ENCODE measurements at places on chromosomes 3 and 15.

- no peak for DNase-seq
Observed at GRCh38 chr3:48268936-48269561, 28.1 kb downstream of the ZNF589 start.

DNA sequence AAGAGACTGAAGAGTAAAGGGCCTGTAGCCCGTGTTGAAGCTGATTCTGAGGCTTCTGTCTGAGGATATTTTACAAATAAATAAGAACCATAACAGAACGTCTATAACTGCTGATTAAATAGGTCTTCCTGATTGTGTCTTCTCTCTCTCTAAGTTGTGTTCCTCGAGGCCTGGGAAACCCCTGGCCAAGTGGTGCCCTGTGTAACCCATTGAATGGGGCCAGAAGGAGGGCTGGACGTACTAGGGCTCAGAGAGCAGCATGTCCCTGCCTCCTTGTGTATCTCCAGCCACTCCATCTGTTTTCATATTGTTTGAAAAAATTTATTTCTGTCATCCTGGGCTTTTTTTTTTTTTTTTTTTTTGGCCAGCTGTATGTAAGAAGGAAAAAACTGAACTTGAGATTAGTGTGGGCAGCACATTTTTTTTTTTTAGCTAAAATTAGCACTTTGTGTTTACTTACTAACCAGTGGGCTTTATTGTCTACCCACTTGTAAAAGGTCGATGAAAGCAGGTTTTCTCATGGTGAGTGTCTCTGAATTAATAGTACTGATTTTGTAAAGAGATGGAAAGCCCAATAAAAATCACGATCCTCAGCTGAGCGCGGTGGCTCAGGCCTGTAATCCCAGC is 10.7 kb downstream of the DHX30 start:
- no peak for DNase-seq

DNA sequence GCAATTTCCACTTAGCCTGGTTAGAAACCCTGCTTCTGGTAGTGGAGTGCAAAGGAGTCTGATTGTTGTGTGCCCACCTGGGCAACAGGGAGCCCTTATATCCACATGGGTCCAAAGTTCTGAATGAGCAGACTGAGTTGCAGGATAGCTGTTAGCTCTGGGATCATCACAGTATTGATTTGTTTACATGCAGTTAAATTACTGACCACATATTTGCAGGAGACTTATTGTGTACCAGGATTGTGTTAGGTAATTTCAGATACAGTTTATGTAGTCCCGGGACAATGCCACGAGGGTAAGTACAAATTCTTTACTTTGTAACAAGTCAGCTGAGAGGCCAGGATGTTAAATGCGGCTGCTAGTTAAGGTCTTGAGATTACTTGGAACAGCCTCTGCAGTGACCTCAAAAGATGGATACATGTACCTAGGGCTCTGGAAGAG is 18.8 kb downstream of the ARHGEF26 start:
- peak; percentile 9 for DNase-seq

GRCh38 chr15:59532770-59533379 is 78.7 kb upstream of the GCNT3 start:
- peak; percentile 74 for DNase-seq

GRCh38 chr3:124413989-124414598 is 316.2 kb upstream of the UMPS start:
- no peak for DNase-seq

DNA sequence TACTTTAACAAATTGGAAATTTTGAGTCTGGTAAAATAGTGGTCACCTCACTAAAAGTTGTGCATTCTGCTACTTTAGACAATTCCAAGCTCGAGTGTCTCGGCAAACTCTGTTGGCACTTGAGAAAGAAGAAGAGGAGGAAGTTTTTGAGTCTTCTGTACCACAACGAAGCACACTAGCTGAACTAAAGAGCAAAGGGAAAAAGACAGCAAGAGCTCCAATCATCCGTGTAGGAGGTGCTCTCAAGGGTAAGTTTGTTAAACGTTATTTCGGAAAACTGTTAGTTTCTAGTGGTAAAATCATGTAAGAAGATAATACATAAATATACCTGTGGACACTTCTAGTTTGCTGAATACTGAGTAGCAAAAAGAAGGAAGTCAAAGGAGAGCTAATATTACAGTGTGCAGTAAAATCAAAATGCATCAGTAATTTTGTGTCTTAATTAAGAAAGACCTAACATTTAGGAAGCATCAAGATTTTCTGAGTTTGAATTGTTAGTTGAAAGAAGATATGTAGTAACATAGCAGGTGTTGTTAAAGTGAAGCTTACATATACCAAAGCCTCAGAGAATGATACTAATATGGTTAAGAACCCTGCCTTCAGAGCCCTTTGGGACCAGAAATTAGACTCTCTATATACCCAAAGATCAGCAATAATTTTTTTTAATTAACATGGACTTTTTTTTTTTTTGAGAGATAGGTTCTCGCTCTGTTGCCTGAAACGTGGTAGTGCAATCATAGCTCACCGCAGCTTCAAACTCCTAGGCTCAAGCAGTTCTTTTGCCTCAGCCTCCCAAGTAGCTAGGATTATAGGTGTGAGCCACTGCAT is 23.0 kb downstream of the BUB1B start:
- no peak for DNase-seq

GRCh38 chr3:76442374-76442915 is 597.5 kb upstream of the ROBO2 start:
- no peak for DNase-seq

DNA sequence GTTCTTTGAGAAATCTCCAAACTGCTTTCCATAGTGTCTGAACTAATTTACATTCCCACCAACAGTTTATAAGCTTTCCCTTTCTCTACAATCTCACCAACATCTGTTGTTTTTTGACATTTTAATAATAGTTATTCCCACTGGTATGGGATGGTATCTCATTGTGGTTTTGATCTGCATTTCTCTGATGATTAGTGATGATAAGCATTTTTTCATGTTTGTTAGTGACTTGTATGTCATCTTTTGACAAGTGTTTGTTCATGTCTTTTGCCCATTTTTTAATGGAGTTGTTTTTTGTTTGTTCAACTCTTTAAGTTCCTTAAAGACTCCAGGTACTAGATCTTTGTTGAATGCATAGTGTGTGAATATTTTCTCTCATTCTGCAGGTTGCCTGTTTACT is 116.6 kb upstream of the TSC22D2 start:
- no peak for DNase-seq

GRCh38 chr3:15673536-15673935 is 72.0 kb downstream of the BTD start:
- no peak for DNase-seq

- DNase-seq = no peak
Observed at GRCh38 chr3:108060331-108060730, 30.5 kb downstream of the CD47 start.

DNA sequence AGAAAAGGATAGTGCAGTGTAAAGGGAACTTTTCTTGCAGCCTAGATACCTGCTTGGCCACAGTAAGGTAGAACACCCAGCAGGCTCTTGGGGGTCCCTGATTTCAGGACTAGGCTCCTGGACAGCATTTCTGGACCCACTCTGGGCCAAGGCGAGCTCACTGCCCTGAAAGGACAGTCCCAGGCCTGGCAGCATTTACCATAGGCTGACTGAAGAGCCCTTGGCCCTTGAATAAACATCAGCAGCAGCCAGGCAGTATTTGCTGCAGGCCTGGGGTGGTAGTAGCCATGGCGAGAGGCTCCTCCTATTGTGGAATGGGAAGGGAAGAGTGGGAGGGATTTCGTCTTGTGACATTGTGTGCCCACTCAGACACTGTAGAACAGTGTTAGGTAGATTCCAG is 529.2 kb downstream of the TUSC7 start:
- no peak for DNase-seq

DNA sequence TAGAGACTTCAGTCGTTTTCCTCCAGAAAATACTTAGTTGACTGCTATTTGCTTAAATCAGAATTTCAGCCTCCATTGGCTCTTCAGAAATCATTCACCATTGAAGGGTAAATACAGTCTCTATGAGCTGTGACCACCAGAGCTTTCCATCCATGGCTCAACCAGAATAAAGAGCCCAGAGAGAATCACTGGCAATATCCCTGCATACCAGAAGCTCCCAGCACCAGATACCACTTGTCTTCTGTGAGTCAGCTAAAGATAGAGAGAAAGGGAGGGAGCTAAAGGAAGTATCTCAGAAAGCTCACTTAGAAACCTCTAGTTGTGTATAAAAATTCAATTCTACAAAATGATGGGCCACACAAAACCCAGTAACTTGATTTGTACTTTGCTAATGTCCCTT is 115.2 kb upstream of the TMCO5A start:
- no peak for DNase-seq

DNA sequence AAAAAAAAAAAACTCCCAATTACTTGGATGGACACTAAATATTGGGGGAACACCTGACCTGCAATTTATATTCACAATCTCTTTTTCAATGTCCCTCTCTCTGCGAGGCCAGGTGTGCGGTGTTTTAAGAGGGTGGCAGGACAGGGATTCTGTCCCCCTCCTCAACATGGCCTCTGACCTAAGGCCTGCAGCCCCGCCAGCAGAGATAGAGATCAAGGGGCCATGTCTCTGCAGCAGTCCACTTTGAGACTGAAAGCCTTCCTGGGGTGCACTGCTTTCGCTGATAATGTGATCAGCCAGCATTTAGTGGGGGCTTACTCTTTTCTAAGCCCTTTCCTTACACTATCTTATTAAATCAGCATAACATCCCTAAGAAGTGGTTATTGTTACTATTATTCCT is 419.9 kb downstream of the OCA2 start:
- DNase-seq = no peak

- peak; percentile 56 for DNase-seq
Observed at GRCh38 chr3:30933478-30934207, 39.2 kb upstream of the GADL1 start.

DNA sequence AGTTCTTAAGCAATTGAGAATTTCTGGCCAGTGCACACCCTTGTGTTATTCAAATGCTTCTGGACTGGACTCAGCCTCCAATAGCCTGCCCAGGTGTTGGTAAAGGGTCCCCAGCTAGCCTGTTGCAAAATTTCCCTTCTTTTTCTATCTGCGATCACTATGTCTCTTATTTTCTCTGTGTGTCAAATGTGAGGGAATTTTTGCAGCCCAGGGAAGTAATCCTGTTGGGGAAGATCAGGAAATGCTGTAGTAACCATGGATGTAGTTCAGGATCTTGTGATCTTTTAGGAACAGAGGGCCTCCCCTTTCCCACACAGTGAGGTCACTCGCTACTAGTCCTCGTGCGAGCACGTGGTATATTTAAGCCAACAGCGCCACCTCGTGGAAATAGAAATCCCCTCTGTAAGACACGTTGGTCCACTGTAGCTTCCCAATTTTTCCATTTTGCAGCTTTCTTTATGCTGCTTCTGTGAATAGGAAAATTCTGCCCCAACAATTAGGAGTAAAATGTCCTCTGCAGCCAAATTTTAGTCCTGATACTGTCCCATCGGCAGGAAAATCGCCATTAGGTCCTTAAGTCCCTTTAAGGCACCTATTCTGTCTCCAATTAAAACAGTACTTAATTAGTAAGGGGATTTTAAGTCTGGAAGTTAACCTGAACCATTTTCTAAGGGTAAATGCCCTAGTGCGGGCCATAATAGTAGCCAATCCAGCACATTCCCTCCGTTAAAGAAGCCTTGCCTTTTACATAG is 4.0 kb upstream of the SMCO1 start:
- DNase-seq = peak; percentile 81

- peak; percentile 17 for DNase-seq
Observed at GRCh38 chr15:57611938-57612337, 20.2 kb downstream of the MYZAP start.

- DNase-seq = peak; percentile 88
Observed at GRCh38 chr3:42544492-42545283, 37.1 kb downstream of the SEC22C start.

- peak; percentile 17 for DNase-seq
Observed at GRCh38 chr3:177141471-177141870, 55.8 kb downstream of the TBL1XR1 start.

GRCh38 chr3:41031401-41031800 is 167.9 kb upstream of the CTNNB1 start:
- DNase-seq = no peak

- DNase-seq = no peak
Observed at GRCh38 chr3:135514060-135514448, 451.5 kb upstream of the PPP2R3A start.

DNA sequence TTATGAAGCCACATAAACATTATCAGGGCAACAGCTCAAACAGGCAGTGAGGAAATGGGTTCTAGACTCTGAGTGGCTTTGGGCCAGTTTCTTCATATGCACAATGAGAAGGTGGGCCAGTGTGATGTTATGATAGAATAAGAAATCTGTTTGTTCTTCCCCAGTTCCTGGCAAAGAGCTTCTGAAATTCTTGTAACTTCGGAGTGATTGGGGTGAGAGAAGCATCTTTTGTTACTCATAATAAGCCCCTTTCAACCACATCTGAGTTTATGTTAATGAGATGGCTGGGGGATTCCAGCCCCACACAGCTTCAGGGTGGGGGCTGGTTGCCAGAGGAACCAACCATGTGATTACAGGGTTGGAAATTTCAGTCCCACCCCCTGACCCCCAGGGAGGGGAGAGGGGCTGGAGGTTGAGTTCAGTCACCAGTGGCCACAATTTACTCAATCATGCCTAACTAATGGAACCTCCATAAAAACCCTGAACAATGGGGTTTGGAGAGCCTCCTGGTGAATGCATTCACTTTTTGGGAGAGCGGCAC is 57.0 kb upstream of the FRMD4B start:
- no peak for DNase-seq

GRCh38 chr15:37014137-37014536 is 86.2 kb downstream of the MEIS2 start:
- DNase-seq = no peak

DNA sequence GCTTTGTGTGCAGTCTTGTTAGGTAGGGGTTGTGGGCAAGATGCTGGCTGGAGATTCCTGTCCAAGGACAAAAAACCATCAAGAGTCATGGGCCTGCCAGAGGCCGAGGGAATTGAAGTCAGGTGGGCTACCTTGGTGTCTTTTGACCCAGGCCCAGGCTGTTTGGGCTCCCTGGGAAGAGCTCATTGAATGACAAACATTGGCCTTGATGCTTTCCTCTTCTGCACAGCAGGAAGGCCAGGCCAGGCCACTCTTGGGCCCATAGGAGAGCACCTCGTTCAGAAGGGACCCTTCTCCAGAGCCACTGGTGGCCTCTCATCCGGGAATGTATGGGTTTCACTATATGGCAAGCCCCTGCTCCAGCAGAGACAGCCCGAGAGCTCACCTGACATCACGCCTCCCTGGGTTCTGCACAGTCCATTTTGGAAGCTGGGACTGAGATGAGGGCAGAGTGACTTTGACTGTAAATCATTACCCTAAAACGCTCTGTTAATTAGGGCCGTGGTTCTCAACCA is 169.1 kb downstream of the NSMCE3 start:
- DNase-seq = no peak

DNA sequence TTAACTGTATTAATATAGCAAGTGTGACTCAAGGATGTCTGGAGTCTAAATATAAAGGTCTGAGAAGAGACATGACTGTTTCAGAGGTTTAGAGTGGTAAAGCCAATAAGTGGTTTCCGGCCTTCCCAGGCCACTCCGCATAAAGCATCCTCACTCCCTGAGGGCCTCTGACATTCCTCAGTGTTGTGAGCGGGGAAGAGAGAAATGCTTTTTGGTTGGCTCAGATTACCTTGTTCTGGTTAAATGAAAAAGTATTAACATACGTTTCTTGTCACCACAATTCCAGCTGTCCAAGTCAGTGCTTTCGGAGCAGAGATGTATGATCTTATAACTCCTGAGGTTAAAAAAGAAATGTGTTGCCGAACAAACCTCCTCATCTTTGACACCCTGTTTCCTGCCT is 103.8 kb downstream of the RBMS3 start:
- DNase-seq = no peak

All from NCI-H69 (cell line).